ENCODE measurements at places on chromosomes 4 and X.

DNA sequence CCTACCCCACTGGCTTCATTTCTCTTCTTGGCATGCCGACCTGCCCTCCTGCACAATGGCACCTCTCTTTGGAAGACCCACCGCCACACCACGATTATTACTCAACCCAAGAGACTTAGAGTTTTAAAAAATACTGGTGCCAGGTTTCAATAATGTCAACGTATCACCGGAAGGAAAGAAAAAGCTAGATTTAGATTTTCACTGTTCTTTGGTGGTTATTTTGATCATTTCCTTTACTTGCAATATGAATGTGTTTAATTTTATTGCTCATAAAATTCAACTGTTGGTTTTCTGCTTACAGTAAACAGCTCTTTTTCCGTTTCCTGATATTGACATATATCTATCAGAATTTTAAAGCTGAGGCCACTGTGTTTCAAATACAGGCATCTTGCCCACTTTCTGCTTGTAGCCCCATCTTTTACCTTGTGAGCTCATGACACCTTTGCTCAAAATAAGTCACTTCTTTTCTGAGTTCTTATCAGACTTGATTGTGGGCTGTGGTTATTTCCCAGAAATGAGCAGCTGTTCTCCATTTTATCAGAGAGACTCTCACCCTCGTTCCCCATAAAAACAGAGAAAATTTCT is 439.1 kb downstream of the INPP4B start:
- no peak for DNase-seq

DNA sequence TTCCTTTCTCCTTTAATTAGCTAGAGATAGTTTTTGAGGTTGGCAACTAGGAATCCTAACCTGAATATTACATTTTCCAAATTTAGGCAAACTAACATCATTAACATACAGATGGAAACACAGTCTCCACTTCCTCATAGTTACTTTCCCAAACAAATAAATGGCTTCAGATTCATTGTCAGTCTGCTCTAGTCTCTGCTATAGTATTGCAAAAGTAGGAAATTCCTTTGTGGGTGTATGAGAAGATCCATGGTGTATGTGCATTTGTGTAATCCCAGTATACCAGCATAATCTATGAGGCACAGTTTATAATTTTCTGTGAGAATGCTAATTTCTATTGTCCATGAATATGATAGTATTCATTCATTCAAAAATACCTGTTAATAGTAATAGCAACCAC is 3.0 kb upstream of the NDP start:
- no peak for DNase-seq

- DNase-seq, result no peak
Observed at GRCh38 chr4:150224896-150225591, 146.8 kb downstream of the DCLK2 start.

- no peak for DNase-seq
Observed at GRCh38 chrX:19555683-19556082, 40.4 kb upstream of the MAP3K15 start.

DNA sequence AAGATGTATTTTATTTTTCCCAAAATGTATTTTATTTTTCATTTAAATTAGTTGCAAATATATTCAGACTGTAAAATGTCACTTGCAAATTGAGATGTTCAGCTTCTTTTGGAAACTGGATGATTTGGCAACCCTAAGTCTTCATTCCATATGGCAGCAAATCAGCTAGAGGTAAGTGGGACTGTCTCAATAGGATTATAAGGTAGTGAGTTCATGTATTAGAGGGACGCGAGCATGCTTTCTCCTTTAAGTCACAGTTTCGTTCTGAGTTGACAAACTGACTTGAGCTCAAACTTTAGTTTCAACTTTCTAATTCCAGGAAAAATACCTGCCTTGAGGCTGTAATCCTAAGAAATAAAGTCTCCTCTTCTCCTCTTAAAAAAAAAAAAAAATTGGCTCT is 44.2 kb upstream of the TMEM131L start:
- DNase-seq, result no peak

- DNase-seq, result peak; percentile 35
Observed at GRCh38 chr4:7388627-7389026, 46.1 kb downstream of the PSAPL1 start.

GRCh38 chr4:8537041-8537461 is 43.1 kb upstream of the GPR78 start:
- peak; percentile 75 for DNase-seq

GRCh38 chrX:41095908-41096307 is 10.7 kb downstream of the USP9X start:
- DNase-seq, result no peak

DNA sequence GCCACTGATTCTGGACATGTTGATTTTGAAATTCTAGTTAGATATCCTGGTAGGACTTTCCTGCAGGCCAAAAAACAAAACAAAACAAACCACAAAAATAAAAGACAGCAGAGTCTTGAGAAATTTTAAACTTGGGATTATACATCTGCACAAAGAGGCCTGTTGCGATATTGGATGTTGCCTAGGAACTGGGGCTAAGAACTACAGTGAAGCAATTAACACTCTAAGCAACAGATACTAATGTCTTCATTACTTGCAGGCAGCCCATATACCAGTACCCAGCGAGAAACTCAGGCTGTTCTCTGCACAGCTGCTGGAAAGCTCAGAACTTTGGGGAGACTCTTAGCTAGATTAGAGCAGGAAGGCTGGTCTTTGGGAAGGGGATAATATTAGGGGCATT is 69.1 kb upstream of the SCOC start:
- DNase-seq, result no peak

DNA sequence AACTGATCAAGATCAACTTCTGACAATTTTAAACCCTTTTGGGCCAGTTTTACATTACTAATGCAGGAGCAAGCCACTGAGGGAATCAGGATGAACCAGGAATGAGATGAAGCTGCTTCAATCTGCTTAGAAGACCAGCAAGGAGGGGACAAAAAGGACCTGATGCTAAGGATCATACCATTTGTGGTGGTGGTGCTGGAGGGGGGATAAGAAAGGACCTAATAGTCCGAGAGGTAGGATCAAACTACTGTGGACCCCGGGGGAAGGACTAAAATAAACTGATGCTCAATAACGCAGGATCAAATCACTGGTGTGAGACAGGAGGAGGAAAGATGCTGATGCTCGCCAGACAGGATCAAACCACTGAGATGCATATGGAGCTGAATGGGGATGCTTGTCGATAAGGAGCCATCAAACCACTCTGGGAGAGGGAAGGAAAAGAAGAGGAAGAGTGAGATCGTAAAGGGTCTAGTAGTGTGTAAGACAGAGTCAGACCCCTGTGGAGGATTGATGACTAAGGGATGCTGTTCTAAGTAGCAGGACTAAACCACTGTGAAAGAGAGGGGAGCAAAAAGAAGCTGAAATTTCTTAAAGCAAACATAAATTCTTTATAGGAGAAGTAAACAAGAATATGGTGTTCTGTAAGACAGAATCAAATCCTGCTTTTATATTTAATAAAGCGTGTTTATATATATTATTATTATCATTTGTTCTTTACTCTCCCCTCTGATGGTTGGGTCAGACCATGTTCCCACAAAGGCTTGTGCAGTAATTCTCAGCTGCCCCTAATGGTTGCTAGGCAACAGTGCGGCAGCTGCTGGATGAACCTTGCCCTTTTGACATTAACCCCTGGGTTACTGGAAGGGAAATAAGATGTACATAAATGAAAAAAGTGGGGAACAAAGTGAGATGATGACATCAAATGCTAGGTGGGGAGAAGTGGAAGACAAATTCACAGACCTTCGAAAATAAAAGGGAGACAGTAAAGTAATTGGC is 432.5 kb upstream of the FGF16 start:
- DNase-seq, result no peak

DNA sequence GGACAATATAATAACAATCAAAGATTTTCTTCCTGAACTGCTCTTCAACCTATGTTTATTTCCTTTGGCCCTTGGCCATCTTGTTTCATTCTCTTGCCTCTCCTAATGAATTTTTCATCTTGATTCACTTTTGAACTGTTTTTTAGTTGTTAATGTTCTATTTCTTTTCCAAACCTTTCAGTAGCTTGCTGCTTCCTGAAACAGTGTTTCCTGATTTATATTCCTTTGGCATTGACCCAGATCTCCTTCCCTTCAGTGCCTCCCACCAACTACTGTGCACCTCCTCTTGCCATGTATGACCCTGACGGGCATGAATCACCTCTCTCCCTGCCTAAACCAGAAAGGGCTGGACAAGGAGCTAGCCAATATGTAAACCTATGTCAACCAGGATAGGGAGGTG is 25.6 kb upstream of the SPP1 start:
- no peak for DNase-seq

GRCh38 chrX:73765776-73766430 is 202.9 kb downstream of the CHIC1 start:
- DNase-seq, result no peak

GRCh38 chr4:150094676-150095075 is 16.4 kb downstream of the DCLK2 start:
- DNase-seq, result no peak

GRCh38 chrX:53287493-53288138 is 6.2 kb upstream of the IQSEC2 start:
- peak; percentile 65 for DNase-seq

GRCh38 chr4:163679189-163679588 is 184.7 kb downstream of the TMA16 start:
- no peak for DNase-seq

GRCh38 chr4:123283371-123283895 is 113.2 kb upstream of the SPRY1 start:
- DNase-seq, result no peak

- peak; percentile 89 for DNase-seq
Observed at GRCh38 chr4:145481164-145481941, at the start of gene SMAD1. TSS of gene SMAD1 (plus strand) at chr4:145481853. CDS start at chr4:145514614, 32,761 bp downstream.

GRCh38 chr4:40995850-40996249 is 218.5 kb downstream of the APBB2 start:
- DNase-seq, result no peak
